Heart left ventricle (tissue), 16 donors: ENCODE measurements at places on chromosomes 2 and 18. TPM values are rescaled to one million over a fixed set of nuclear protein-coding genes. Genes with fewer than 3 reads are reported as not detected.

DNA sequence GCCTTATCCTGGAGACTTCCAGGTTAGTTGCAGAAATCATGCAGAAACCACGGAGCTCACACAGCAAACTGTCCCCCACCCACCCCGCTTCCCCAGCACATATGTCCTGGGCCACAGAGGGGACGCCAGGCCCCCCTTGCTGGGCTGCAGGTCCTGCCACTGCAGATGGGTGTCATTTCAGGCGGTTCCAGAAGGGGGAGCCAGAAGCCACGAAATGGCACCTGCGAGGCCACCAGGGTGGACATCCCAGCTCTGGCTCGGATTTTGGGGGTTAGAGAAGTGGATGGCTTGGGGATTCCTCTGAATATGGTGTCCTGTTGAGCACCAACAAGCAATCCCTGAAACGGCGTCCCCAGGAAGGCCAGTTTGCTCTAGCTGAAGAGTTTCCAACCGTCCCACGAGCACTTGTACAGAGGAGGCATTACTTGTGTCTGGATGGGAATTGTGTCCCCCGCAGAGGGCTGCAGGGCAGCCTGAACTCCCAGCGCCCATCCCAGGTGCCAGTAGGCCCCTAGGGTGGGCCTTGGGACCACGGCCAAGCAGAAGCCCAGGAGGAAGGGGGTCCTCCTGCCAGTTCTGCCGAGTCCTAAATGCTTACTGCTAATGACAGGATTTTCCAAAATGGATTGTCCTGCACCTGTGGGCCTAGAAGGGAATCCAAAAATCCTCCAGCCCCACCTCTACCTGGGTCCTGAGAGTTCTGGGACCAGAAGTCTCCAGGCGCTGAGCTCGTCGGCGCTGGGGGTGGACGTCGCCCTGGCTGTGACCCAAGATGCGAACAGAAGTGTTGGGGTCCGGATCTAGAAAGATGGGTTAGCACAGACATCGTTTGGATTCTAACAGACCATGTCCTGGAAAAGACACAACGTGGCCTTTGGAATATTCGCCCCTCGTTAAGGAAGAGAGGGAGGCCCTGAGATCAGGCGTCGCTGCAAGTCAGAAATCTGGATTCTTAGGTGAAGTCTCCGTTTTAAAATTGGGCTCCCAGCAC, 14.6 kb upstream of the NFATC1 start:
- DNase-seq: peak; percentile 82

DNA sequence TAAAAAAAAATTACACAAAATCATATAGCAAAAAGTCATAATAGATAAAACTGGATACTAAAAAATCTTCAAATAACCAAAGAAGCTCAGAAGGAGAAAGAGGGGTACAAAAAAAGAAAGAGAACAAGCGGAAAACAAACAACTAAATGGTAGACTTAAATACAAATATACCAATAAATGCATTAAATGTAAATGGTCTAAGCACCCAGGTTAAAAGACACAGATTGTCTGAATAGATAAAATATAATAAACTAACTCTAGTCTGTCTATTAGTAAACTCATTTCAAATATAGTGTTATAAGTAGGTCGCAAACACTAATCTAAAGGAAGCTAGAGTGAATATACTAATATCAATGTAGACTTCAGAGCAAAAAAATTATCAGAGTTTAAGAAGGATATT, 357.4 kb downstream of the METTL4 start:
- no peak for DNase-seq

ZSWIM2 gene
- not detected for polyA plus RNA-seq

RAB6D gene
- polyA plus RNA-seq: not detected

UGT1A4 gene
- not detected for polyA plus RNA-seq
